Activated CD4-positive, alpha-beta memory T cell treated with anti-CD3 and anti-CD28 coated beads, Interleukin-2, amount 10 ng/mL, durations not matched to agents 7 days and 5 days (primary cell): ENCODE measurements at places on chromosomes 16 and 17. TPM values are rescaled to one million over a fixed set of nuclear protein-coding genes. Genes with fewer than 3 reads are reported as not detected.

KRT36 gene
- total RNA-seq: not detected

LRRC37A gene
- 4.6 TPM for total RNA-seq

TMC7 gene
- total RNA-seq: not detected

MGRN1 gene
- total RNA-seq: 71.8 TPM

GRAP gene
- 16.1 TPM for total RNA-seq

STAT5A gene
- 96.7 TPM for total RNA-seq

TBC1D3I gene
- 0.15 TPM for total RNA-seq

TP53TG3 gene
- total RNA-seq: not detected

ATXN1L gene
- total RNA-seq: 23.6 TPM

ASPA gene
- total RNA-seq: not detected

CCL4L2 gene
- total RNA-seq: 3.6 TPM

SDR42E2 gene
- total RNA-seq: not detected

SSTR5 gene
- total RNA-seq: not detected

AANAT gene
- not detected for total RNA-seq

SLFN13 gene
- total RNA-seq: 82.6 TPM

TBC1D3C gene
- not detected for total RNA-seq

SAT2 gene
- 37.9 TPM for total RNA-seq

TMEM106A gene
- total RNA-seq: 13.8 TPM

FADS6 gene
- total RNA-seq: not detected

AXIN1 gene
- total RNA-seq: 25.7 TPM

PNMT gene
- total RNA-seq: not detected

SCGB1C2 gene
- not detected for total RNA-seq

RUNDC1 gene
- 17.3 TPM for total RNA-seq

HIRIP3 gene
- total RNA-seq: 38.7 TPM

SLC4A1 gene
- not detected for total RNA-seq

DYNLRB2 gene
- total RNA-seq: not detected

MYLK3 gene
- total RNA-seq: 0.35 TPM

FZD2 gene
- total RNA-seq: 0.10 TPM

SLC13A5 gene
- total RNA-seq: not detected

ITGAD gene
- not detected for total RNA-seq

VASN gene
- 0.08 TPM for total RNA-seq

SBK1 gene
- total RNA-seq: 9.8 TPM

CACNG1 gene
- total RNA-seq: not detected

CTCF gene
- 74.9 TPM for total RNA-seq

FCSK gene
- 17.3 TPM for total RNA-seq

ECI1 gene
- 43.0 TPM for total RNA-seq

GID4 gene
- 9.3 TPM for total RNA-seq

HP gene
- not detected for total RNA-seq

RAD51D gene
- 25.6 TPM for total RNA-seq

CDK5R1 gene
- 7.4 TPM for total RNA-seq

SLC7A5 gene
- total RNA-seq: 178 TPM

SNX20 gene
- 94.7 TPM for total RNA-seq

C16orf89 gene
- not detected for total RNA-seq

TTYH2 gene
- total RNA-seq: 25.6 TPM

SLX4 gene
- total RNA-seq: 14.3 TPM

CACNB1 gene
- total RNA-seq: 24.0 TPM

NRN1L gene
- total RNA-seq: 0.76 TPM

CHCT1 gene
- total RNA-seq: not detected

KIF2B gene
- total RNA-seq: not detected

KRT15 gene
- not detected for total RNA-seq

TPSG1 gene
- total RNA-seq: not detected

ANTKMT gene
- total RNA-seq: 9.3 TPM

PHLPP2 gene
- 7.4 TPM for total RNA-seq

TBC1D3K gene
- not detected for total RNA-seq

DCXR gene
- total RNA-seq: 95.2 TPM
